ENCODE measurements at places on chromosomes 5 and 9.
A peak's percentile ranks its signal among the peaks of the same experiment; 100 is the strongest.

DNA sequence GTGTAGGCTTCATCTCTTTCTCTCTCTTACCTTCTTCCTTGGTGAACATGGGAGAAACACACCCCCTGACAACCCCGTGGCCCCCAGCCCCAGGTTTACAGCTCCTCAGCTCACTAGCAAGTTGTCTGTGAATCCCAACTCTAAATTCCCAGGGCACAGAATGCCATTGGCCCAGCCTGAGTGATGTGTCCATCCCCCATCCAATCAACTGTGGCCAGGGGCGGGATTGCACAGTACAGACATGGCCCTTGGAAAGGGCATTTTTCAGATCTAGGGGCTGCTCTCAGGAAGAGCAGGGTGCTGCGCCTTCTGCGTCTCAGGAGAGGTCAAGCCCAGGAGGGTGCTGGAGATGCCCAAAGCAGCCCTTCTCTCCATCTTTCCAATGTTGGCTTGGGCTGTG is 48.2 kb upstream of the ASS1 start:
- DNase-seq = no peak

- DNase-seq = no peak
Measured at GRCh38 chr5:172565931-172566665, 75.0 kb upstream of the NEURL1B start.

DNA sequence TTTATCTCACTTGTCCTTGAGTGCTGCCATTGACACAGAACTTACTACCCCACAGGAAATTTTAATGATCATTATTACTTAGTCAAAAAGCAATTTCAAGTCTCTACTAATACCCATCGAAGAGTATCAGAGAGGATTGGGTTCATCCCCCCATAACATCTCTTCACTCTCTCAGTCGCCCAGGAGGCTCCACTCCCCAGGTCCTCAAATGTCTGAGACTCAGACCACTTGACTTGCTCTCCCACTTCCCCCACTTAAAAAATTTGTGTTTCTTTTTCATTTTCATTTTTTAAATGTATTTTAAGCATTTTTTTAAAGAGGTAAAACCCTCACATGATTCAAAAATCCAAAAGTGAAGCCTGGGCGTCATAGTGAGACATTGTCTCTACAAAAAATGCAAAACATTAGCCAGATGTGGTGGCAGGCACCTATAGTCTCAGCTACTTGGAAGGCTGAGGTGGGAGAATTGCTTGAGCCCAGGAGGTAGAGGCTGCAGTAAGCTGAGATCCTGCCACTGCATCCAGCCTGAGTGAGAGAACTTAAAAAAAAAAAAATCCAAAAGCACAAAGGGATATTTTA is 56.8 kb upstream of the TRAF1 start:
- DNase-seq = no peak

GRCh38 chr5:87141544-87141943 is 126.1 kb upstream of the RASA1 start:
- DNase-seq = no peak

DNA sequence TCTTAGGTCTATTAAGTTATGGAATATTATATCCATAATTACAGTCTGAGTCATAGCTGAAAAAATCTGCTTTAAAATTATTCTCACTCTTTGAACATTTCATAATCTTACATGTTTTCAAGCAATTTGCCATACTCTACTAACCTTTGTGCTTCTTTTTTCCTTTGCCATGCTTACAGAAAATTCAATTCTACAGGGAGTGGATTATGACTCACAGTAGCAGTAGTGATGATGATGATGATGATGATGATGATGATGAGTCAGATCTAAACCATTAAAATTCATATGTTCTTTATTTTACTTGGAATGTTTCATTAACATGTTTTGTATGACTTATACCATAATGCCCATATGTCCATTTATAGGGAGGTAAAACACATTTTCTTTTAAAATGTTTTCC is 207.1 kb downstream of the VPS13A start:
- no peak for DNase-seq

DNA sequence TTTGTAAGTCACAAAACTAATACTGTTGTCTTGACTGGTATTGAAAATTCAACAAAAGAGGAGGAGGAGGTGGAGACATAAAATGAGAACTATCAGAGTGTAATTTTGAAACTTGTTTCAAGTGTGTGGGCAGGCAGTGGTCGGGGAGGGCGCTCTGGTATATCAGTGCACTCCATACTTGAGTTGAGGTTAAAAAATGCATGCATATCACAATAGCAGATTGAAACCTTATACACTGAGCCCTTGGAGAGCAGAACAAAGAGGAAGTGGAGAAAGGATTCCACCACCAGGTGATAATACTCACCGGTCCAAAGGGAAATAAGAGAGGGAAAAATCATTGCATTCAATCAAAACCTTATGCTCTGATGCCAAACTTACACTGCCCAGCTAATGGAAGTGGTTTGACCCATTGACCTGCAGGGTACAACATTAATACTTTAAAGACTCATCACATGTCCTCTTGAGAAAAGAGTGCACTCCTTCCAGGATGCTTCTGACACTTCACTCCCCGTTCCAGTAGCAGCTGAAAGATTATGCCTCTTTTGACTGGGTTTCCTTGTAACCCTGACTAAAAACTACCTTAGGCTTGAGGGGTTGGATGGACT is 79.5 kb upstream of the FAM169A start:
- peak; percentile 20 for DNase-seq

GRCh38 chr9:16278326-16278999 is 592.0 kb downstream of the BNC2 start:
- DNase-seq = no peak

DNA sequence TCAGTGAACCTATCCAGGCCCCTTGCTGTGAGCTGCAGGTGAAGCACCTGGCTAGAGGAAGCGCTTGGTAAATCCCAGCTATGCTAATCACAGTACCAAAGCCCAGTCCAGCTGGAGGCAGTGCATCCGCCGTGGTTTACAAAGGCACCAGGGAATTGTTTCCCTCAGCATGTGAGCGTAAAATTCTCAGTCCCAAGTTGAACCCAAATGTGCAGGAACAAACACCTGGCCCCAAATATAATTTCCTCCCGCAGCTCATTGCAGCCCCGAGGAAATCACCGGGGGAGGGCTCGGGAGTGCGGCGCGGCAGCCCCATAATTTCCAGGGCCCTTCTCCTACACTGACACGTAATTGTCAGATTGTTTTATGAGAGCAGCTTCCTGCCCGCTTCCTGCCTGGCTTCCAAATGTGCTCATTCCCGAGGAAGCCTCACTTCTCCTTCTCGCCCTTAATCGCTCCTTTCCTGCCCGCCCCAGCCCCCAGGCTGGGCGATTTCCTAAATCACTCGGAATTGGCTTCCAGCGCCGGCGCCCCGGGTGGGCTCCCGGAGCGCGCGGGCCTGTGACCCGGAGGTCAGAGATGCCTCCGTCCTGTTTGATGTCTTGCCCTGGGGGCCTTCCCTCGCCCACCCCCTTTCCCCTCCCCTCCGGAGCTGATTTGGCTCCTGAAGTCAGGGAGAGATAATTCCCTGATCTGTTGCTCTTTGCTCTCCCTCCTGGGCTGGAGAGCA is 134.4 kb downstream of the FGF1 start:
- no peak for DNase-seq

GRCh38 chr5:10709409-10709808 is 51.6 kb downstream of the DAP start:
- no peak for DNase-seq
